Activated CD4-positive, alpha-beta memory T cell treated with anti-CD3 and anti-CD28 coated beads, Interleukin-2, amount 10 ng/mL, durations not matched to agents 7 days and 5 days (primary cell): ENCODE measurements at places on chromosomes 1 and 21. TPM values are rescaled to one million over a fixed set of nuclear protein-coding genes. Genes with fewer than 3 reads are reported as not detected.

- peak overlapping the region; percentile 31 for H3K27ac ChIP-seq
- no peaks in the 10 kb centered on the region for H3K27me3 ChIP-seq
- peaks cover 13% of the 10 kb centered on the region for H3K36me3 ChIP-seq
- peak overlapping the region; percentile 9 for H3K4me3 ChIP-seq
- peaks cover 62% of the 10 kb centered on the region for H3K4me1 ChIP-seq
Observed at GRCh38 chr1:165842671-165843129, 15.3 kb downstream of the UCK2 start.

- H3K36me3 ChIP-seq = no peaks in the 10 kb centered on the region
- no peak overlapping the region for H3K4me3 ChIP-seq
- no peaks in the 10 kb centered on the region for H3K4me1 ChIP-seq
- no peaks in the 10 kb centered on the region for H3K27me3 ChIP-seq
- H3K27ac ChIP-seq = no peak overlapping the region
- DNase-seq = no peak
Observed at GRCh38 chr1:193387406-193387805, 201.0 kb upstream of the B3GALT2 start.

- DNase-seq = no peak
- no peaks in the 10 kb centered on the region for H3K4me1 ChIP-seq
- H3K27ac ChIP-seq = no peak overlapping the region
- no peaks in the 10 kb centered on the region for H3K36me3 ChIP-seq
- no peak overlapping the region for H3K4me3 ChIP-seq
- H3K27me3 ChIP-seq = no peaks in the 10 kb centered on the region
Observed at GRCh38 chr1:64082459-64082858, 121.0 kb upstream of the UBE2U start.

DNA sequence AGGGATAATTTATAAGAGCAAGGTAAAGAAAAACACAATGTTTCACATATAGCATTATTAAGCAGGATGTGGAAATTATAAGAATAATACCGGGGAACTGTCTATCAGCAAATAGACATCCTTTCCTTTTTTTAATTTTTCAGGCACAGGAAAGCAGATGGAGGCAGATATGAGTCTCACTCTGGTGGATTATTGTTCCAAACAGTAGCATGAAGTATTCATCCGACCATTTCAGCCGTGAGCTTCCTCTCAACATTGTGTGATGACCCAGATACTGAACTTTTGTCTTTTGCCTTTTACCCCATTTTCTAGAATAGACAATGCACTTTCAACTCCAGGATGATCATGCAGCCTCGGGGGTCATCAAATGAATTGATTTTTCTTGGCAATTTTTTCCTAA is 599.8 kb downstream of the ADGRL2 start:
- no peak for DNase-seq
- no peaks in the 10 kb centered on the region for H3K27me3 ChIP-seq
- H3K4me3 ChIP-seq = no peak overlapping the region
- H3K4me1 ChIP-seq = no peaks in the 10 kb centered on the region

DNA sequence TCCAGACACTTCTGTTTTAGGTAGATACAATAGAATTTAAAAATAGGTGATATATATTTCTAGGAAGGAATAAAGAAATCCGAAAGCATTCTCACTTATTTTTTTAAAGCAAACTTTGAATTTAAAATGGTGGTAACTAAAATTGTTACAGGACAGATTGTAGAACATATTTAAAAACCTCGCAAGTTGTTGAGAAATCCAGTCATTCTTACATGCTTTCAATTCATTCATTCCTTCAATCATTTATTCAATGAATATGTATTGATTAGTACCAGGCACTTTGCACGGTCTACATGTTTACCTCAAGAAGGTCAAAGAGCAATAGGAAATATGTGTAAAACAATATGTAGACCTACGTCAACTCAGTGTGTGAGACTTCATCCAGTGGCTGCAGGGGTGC is 189.9 kb upstream of the SNX7 start:
- H3K27me3 ChIP-seq = peaks cover 8% of the 10 kb centered on the region
- no peak overlapping the region for H3K27ac ChIP-seq
- no peak overlapping the region for H3K4me3 ChIP-seq
- no peaks in the 10 kb centered on the region for H3K4me1 ChIP-seq

- no peak overlapping the region for H3K27ac ChIP-seq
- DNase-seq = no peak
- no peaks in the 10 kb centered on the region for H3K27me3 ChIP-seq
- H3K4me3 ChIP-seq = no peak overlapping the region
Observed at GRCh38 chr1:8343044-8343443, 25.1 kb downstream of the SLC45A1 start.

DNA sequence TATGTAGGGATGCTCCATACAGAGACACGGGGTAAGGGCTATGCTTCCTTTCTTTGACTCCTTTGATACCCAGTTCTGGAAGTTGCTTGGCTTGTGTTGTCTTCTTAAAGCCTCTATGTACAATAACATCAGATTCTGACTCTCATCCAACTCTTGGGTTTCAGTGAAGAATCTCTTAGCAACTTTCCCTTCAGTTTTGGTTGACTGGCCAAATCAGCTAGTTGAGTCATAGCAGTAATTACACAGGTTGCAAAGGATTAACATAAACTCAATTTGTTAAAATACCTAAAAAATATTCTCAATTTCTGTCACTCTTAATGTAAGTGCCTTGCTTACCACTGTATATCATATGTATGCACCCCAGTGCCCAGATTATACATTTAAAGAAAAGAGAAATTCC is 9.2 kb downstream of the CD1E start:
- H3K27ac ChIP-seq = no peak overlapping the region
- no peaks in the 10 kb centered on the region for H3K4me1 ChIP-seq
- no peaks in the 10 kb centered on the region for H3K36me3 ChIP-seq

DNA sequence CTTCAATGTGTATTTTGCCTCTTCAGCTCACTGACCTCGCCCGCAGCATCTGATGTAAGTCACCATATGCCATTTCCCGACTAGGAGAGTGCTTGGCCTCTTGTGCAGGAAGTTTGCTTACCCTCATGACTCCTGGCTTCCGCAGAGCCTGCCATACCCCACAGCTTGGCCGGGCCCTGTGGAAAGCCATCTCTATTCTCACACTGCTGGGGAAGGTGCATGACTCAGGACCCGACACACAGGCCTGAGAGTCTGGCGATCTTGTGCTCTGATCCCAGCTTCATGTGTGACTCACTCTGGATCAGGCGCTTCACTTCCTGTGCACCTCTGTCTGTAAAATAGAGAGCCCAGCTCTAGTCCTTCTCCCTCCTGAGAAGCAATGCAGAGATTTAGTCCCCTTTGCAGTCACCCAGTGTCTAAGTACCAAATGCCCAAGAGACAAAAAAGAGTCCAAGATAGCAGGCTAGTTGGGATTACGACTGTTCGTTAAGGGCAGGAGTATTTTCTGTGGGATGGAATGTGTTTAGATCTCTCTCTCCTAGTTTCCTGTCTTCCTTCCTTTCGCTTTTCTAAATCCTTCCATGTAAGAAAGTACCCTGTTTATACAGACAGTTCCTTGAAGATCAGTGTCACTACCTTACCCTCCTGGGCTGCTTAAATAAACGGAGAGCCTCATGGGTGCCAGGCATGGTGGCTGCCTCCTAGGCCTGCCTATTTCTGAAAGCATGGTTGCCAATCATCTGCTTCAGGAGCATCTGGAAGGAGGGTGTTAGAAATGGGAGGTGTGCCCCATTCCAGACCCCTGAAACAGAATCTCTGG is 62.8 kb upstream of the KIF26B start:
- no peak for DNase-seq
- no peaks in the 10 kb centered on the region for H3K36me3 ChIP-seq
- no peaks in the 10 kb centered on the region for H3K4me1 ChIP-seq
- H3K27ac ChIP-seq = no peak overlapping the region
- no peak overlapping the region for H3K4me3 ChIP-seq

GRCh38 chr1:996851-997712 is 2.8 kb downstream of the HES4 start:
- H3K27ac ChIP-seq = no peak overlapping the region
- peaks cover 36% of the 10 kb centered on the region for H3K27me3 ChIP-seq
- peaks cover 3% of the 10 kb centered on the region for H3K36me3 ChIP-seq
- no peak overlapping the region for H3K4me3 ChIP-seq
- peaks cover 14% of the 10 kb centered on the region for H3K4me1 ChIP-seq

GRCh38 chr21:37799211-37800056 is 116.8 kb downstream of the KCNJ6 start:
- no peaks in the 10 kb centered on the region for H3K27me3 ChIP-seq
- H3K36me3 ChIP-seq = no peaks in the 10 kb centered on the region
- DNase-seq = no peak
- H3K27ac ChIP-seq = no peak overlapping the region
- H3K4me1 ChIP-seq = no peaks in the 10 kb centered on the region

Gene FCRLA
- not detected for total RNA-seq

Gene LRRC39
- total RNA-seq = 0.53 TPM

Gene ATP13A2
- total RNA-seq = 65.4 TPM

Gene PRPF38B
- total RNA-seq = 68.5 TPM

Gene IFI16
- 394 TPM for total RNA-seq
